NCI-H526 (cell line): ENCODE measurements at places on chromosomes 3 and 15.

GRCh38 chr3:146124126-146124801 lies 36.7 kb downstream of the PLOD2 start:
- DNase-seq: no peak

DNA sequence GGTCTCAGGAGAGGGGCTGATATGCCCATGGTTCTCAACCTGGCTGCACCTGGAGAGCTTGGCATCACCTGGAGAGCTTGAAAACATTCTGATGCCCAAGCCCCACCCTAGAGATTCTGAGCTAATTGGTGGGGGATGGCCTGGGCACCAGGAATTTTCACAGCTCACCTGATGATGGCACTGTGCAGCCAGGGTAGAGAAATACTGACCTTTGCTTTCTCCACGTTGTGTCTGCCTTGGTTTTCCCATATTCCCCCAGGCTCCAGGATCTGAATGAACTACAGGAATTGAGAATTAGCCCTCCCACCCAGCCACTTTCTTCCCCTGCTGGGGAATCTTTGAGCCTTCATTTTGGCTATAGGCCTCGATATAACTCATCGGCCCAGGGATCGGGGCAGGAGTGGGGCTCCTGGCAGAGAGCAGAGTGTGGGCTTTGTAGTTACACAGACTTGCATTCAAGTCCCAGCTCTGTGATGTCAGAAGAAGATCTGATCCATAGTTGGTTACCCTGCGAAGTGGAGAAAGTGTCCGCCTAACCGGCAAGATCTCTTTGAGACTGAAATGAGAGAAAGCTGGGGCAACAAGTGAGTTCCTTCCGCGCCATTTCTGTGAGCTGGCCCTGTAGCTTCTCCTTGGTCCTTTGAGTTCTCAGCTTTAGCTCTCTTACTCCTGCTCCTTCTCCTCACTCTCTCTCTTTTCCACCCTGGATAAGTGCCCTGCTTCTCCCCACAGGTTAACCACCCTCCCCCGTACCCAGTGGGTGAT lies 33.1 kb upstream of the UBE2Q2 start:
- DNase-seq: peak; percentile 15

GRCh38 chr3:180278583-180279188 lies 241.9 kb upstream of the PEX5L start:
- DNase-seq: no peak

DNA sequence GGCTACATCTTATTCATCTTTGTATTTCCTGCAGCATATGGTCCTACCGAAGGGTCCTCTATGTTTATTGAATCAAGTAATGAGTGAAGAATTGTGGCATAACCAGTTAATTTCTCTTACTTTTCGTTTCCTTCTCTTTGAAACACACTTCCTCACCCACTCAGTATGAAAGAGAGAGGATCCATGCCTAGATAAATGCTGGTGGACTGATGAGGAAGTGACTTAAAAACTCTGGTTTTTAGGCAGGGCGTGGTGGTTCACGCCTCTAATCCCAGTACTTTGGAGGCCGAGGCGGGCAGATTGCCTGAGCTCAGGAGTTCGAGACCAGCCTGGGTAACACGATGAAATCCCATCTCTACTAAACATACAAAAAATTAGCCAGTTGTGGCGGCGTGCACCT lies 2.2 kb upstream of the MB21D2 start:
- no peak for DNase-seq

- no peak for DNase-seq
Measured at GRCh38 chr15:93300796-93301195, 211.8 kb upstream of the RGMA start.

DNA sequence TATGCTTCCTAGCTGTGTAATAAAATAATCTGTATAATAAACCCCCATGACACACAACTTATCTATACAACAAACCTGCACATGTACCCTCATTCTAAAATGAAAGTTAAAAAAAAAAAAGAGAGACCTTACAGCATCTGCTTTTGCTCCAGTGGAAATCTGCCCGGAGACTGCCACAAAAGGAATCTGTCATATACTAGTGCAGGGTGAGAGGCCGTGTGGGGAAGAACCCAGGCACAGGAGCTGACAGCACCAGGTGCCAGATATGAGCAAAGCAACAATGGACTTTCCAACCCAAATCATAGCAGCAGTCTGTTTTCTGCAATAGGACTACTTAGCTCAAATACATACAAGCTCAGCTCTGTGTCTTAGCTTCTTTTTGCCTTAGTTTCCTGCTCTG lies 346.5 kb downstream of the ROBO1 start:
- DNase-seq: no peak

DNA sequence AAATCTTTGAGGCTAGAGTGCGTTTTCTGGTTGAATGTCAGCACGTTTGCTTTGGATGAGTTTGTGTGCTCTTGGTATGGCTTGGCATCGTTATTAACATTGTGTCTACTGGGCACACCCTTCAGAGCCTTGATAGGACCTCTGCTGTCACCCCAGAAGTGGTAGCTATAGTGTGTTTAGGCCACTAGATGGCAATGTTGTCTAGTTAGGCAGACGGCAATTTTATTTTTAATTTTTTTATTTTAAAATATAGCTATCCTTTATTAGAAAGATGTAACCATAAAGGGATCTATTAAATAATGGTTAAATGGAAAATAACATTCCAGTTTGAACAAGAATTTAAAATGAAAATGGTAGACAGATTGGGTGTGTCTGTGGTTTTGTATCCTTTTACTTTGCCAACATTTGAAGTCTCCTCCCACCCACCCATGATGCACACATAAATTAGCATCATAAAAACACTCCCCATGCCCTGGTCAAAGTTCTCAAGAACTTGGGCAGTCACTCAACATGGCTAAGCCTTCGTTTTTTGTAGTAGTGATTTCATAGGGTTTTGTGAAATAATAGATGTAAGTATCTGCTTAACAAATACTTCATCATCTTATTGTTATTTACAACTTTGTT lies 200.7 kb downstream of the KCNH8 start:
- no peak for DNase-seq

- no peak for DNase-seq
Measured at GRCh38 chr15:34853001-34853758, 57.8 kb upstream of the ACTC1 start.

- DNase-seq: no peak
Measured at GRCh38 chr15:99123713-99124451, 19.0 kb downstream of the SYNM start.

GRCh38 chr3:42511736-42512135 lies 9.3 kb downstream of the VIPR1 start:
- DNase-seq: no peak

DNA sequence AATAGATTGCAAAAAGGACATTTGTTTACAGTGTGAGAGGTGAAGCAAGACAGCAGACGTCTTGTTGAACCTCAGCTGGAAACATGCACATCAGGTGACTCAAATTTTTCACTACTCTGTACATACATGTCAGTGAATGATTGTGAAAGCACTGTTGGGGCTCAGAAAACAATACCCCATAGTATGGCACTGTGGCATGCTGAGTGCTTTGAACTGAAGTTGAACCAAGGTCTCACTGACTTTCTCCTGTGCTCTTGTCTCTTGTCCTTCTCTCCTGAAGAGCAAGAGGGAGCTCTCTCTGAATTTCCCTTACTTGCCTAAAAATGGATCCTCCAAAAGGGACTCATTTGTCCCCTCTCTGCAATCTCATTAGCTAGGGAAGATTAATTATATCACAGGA lies 24.5 kb upstream of the NEDD4 start:
- DNase-seq: no peak

DNA sequence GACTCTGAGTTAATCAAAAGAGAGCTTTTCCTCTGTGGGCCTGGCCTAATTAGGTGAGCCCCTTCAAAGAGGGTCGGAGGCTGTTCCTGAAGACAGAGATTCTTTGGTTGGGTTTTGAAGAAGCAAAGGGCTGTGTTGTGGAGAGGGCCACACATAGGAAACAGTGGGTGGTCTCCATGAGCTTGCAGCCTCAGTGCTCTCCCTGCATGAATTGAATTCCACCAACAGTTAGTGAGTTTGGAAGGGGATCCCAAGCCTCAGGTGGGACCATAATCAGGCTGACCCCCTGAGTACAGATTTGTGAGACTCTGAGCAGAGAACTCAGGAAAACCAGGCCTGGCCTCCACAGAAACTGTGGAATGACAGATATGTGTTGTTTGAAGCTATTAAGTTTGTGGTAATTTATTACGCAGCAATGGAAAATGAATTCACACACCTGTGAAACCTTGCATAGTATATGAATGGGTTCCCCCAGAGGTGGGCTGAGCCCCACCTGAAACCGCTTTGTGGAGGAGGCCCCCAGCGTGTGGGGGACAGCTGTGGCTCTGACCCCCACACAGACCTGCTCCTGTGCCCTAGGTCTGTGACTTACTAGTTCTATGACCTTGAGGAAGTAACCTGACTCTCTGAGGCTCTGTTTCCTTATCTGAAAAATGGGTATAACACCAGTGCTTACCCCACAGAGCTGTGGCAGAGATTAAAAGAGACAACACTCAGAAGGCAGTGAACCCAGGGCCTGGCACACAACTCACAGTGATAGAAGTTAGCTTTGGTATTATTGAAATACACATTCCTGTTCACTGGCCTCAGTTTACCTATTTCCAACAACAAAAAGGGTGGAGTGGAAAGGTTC lies 431.3 kb downstream of the FOXP1 start:
- DNase-seq: no peak

DNA sequence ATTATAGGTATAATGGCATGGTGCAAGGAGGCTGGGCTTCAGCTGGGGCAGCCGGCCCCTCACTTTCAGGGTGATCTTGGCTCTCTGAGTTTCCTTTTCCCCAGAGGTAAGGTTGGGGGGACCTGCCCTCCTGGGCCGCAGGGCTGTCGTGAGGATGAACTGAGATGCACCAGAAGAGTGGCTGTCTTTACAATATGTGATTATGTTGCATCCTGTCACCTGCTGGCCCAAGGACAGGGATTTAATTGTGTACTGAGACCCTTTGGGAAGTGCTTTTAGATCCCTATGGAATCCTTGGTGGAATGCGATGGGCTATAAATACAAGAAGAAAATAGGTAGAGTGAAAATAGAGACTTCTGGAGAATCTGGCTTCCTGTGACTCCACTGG lies 22.1 kb downstream of the ANAPC13 start:
- no peak for DNase-seq

GRCh38 chr3:196969660-196970546 lies 1.3 kb upstream of the PIGZ start:
- DNase-seq: no peak

- DNase-seq: no peak
Measured at GRCh38 chr15:37361621-37362020, 261.3 kb upstream of the MEIS2 start.

DNA sequence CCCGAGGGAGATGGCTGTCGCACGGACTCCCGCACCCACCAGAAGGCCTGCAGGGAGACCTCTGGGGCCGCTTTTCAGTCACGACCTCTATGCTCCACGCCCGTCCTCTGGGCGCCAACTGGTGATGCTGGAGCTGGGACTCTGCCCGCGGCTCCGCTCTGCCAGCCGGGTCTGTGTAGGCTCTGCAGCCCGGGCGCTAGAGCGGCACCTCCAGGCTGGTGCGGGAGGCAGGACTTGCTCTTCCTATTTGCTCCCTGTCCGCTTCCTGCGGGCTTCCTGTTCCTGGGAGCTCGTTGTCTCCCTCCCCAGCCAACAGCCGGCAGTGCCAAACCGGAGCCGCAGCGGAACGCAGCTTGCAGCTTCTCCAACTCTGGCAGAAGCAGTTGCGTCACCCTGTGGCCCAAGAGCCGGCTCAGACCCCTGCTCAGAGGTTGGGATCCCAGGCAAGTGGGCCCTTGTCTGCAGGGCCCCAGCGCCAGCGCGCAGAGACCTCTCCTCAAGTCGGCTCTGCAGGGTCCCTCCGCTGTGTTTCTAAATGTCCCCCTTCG lies 285.9 kb downstream of the XXYLT1 start:
- peak; percentile 90 for DNase-seq

DNA sequence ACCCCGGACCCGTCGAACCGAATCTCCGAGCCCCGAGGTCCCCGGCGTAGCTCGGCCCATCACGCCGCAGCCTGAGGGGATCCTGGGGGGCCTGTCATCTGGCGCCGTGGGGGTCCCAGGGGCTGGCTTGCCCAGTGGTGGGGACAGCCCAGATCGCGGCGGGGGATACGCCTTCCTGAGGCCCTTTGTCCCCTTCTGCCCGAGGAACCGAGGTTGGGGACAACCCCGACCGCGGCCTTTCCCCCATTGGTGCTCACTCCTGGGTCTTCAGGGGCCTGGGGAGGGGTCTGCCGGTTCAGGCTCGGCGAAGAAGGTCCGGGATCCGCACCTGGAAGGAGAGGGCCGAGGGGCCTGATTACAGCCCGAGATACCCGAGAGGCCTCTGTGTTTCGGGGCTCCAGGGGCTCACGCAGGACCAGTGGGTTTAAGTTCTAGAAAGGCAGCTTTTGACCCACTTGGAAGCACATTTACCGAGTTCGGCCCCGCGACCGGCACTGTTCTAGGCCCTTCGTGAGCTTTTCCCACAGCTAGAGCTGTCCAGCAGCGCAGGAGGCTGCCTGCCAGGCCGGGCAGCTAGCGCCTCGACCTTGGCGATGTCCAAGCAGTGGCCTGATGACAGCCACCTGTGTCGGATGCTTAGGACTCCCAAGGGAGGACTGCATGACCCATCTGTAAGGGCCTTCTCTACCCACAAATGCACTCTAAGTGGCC lies 504 bp downstream of the ABHD2 start:
- peak; percentile 37 for DNase-seq

DNA sequence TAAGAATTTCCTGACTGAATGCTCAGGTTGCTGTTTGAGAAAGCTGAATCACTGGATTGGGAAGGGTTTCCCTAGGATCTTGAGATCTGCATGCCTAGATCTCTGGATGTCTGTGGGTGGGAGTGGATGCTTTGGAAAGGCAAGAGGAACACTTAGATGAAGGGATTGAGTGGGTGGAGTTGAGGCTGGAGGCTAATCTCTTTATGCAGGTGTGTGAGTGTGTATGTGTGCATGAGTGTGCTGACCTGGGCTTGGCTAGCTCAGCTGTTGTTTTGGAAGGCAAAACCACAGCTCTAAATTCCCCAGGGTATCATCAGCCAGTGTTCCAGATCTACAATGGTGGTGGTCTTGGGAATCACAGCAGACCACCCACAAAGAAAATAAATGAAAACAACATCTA lies 60.5 kb downstream of the CLDN1 start:
- DNase-seq: no peak

DNA sequence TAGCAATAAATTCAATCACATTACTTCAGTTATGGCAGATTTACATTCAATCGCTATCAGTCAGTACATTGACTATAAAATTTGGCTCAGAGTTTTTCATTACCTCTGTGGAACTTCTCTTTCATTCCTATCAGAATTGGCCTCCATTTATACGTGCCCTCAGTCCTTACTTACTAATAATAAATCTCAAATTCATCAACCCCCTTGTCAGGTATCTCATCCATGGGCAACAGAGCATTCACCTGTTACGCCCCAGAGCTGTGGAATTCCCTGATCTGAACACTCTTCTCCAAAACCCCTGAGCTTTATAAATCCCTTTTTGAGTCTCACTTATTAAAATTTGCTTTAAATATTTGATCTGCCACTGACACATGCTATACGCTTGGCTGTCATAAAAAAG lies 492.9 kb downstream of the GBE1 start:
- no peak for DNase-seq

- no peak for DNase-seq
Measured at GRCh38 chr15:88476635-88477060, 9.1 kb downstream of the MRPS11 start.
